ENCODE measurements at places on chromosomes 4 and X. TPM values are rescaled to one million over a fixed set of nuclear protein-coding genes. Genes with fewer than 3 reads are reported as not detected.
A peak's percentile ranks its signal among the peaks of the same experiment; 100 is the strongest.

DGKK gene
- total RNA-seq, result 0.18 TPM

NSG1 gene
- 23.7 TPM for total RNA-seq

SLC26A1 gene
- total RNA-seq, result 0.84 TPM

F11 gene
- not detected for total RNA-seq

ARHGAP6 gene
- total RNA-seq, result 2.3 TPM

TLR1 gene
- total RNA-seq, result not detected

HMX1 gene
- total RNA-seq, result 1.1 TPM

GAGE12H gene
- not detected for total RNA-seq

POLN gene
- total RNA-seq, result 5.6 TPM

DNA sequence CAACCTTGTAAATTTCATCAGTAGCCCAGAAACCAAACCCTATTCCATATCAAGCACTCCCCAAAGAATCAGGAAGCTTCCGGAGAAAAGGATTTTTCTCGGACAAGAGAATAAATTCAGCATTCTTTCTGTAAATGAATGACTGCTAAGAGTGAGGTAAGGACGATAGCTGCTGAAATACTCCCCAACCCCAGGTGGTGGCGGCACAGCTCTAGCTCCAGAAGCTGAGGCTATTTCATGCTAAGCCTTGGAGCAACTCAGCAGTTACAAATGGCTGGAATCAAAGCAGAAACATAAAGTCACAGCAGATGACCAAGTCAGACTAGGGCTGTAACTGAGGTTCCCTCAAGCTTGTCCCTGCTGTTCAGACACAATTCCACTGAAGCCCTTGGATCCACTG lies 13.9 kb upstream of the PCDH19 start:
- no peak for DNase-seq

DNA sequence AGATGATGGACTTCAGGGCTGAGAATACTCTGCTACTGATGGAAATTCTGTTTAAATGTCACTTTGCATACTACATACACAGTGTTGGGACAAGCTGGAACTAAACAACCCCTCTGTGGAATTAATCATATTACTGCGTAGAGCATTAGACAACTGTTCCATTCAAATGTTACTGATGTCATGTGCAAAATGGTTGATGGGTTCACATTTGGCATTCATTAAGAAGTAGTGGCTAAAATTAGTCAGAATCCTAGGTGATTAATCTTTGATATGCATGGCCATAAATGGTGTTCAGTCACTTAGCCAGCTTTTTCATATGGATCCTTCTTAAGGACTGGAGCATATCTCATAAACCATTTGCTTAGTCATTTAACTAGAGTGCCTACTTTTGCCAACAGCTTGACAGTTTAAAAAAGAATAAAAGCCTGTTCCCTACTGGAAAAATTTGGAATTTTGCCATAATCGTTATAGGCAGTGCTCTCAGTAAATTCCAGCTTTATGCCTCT lies 105.2 kb downstream of the RNF150 start:
- no peak for DNase-seq

DNA sequence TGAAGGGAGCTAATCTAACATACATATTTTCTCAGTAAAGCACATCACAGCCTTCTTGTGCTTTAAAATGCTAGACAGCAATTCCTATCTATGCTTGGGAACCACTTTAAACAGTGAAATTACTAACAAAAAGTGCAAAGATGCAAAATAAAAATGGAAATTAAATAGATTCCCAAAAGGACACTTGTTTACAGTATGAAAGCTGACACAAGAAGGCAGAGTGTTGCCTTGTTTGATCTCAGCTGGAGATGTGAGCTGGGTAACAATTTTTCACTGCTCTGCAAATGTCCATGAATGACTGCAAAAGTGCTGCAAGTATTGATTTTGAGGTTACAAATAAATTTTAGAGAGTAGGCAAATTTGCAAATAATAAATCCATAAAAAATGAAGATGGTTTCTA lies 22.3 kb downstream of the GRIA2 start:
- DNase-seq, result no peak

GRCh38 chr4:103012551-103012950 lies 7.0 kb downstream of the SLC9B1 start:
- no peak for DNase-seq

DNA sequence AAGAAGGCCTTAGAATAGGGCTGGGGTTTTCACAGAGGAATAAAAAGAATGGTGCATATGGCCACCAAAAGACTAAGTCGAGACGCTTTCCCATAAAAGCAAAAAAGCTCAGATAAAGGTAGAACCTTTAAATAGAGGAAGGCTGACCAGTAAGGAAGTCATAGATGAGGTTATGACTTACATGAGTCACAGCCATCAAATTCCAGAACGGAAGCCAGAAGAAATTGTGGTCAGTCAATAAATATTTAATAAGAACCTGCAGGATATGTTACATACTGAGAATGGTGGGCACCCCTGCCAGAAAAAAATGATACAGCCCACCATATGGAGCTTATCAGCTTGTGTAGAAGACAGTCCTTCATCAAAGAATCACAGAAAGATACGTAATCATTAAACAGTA lies 120.1 kb downstream of the MANBA start:
- DNase-seq, result no peak

GRCh38 chrX:19707246-19707871 lies 180.0 kb downstream of the SH3KBP1 start:
- no peak for DNase-seq

GRCh38 chr4:8643441-8643840 lies 50.9 kb downstream of the CPZ start:
- no peak for DNase-seq

DNA sequence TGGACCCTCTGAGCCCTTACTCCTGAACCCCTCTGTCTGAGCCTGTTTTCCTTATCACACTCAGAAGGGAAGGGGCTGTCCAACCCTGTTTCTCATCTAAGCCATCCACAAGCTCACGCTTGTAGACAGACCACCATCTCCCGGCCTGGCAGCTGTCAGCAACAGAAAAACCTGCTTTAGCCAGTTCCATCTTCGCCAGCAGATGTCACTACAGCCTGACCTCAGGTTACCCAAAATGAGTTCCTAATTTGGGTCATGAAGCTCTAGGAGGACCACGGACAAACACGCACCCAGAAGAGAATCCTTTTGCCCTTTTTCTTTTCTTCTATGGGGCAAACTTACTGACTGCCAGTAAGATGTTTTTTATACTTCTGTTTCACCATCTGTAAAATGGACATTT lies 445.4 kb downstream of the BCOR start:
- no peak for DNase-seq

DNA sequence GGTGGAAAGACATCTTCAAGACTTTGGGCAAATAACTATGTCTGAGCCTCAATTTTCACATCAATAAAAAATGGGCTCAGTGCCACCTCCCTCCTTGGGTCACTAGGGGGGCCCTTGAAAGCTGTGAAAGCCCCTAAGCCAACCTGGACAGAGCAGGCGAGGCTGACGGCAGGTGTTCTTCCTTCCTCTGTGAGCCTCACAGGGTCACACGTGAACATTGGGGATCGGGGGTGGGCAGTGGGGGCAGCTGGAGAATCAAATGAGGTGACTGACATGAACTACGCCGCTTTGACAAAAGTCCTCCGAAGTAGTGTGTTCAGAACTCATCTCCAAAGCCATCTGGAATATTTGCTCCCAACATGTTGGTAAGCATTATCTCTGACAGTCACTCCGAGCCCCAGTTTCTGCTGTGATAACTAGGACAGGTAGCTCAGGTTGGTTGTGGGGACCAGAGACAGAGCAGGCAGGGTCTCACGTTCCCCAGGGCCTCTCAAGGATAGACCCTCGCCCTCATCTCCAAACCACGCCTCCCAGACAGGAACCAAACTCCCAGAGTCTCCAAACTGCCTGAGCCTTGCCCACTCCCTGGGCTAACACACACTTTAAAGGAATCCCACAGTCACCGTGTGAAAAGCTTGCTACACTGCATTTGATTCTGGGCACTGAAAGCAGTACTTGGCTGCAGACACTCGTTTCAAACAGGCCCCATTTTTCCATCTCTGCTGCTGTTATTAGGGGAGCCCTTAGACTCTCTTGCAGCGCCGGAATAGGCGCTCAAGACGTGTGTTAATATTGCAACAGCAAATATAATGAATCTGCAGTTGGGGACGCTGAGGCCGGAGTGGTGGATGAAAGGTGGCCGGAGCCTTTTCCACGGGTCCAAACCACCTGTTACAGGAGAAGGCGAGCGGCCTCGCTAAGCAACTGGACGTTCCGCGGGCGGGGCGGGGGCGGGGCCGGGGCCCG lies 717 bp upstream of the WFS1 start:
- DNase-seq, result no peak

- DNase-seq, result no peak
Observed at GRCh38 chr4:31545755-31546154, 825.6 kb downstream of the PCDH7 start.

DNA sequence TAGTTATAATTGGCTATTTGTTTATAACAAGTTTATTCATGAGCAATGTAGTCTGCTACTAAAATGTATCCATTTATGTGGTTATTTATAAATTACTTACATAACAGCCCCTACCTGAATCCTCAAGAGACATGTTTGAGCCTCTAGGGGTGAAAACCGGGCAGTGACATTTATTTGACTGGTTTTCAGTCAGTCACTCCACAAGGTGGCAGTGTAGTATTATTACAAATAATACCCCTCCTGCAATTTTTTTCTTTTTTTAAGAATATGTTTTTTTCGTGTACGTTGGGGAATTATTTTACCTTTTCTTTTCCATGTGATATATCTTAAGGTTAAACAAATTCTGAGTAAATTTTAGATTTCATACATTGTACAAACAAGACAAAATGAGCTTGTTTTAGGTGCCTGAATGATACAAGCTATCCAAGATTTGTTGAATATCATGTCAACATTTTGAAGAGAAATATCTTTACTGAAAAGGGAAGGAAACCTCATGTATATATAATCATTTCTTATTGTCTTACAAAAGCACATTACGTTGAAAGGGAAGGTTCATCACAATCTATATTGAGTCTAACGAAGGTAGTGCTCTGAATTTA lies 598.7 kb upstream of the TECRL start:
- DNase-seq, result peak; percentile 15

GRCh38 chr4:100083289-100083688 lies 107.0 kb downstream of the DDIT4L start:
- no peak for DNase-seq

DNA sequence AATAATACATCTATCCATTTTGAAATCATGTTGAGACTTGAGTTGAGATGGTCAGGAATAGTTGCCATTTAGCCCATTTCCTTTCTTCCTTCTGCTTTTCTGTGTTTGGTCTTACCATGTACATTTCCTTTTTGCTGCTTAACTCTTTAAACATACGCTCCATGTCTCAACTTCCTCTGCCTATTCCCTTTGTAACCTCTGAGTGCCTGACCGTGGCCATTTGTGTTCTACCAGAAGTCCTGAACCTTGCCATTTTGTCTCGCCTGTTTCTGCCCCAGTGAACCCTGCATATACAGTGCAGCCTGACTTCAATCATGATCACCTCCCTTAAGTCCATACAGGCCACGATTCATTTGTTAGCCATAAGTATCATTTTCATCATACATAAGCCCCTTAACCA lies 169.0 kb downstream of the RAPGEF2 start:
- DNase-seq, result no peak

- DNase-seq, result peak; percentile 4
Observed at GRCh38 chr4:150010525-150011126, 67.6 kb upstream of the DCLK2 start.

DNA sequence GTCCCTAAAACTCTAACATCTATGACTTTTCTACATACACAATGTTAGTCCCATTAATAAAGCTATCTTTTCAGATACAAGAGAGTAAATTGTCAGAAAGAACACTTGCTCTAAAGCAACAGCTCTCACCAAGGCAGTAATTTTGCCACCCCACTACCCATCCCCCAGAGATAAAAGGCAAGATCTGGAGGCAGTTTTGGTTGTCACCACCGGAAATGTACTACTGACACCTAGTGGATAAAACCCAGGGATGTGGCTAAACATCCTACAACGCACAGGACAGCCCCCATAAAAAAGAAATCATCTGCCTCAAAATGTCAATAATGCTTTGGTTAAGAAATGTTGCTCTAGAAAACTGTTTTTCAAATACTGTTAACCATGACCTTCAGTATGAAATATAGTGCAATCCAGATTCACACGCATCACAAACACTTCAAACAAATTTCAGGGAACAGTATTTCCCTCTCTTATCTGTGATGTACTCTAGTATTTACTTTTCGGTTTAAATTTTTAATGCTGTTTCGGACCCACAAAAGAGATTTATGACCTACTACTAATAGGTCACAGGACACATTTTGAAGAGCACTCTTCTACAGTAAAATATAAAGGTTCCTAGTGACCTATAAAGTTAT lies 5.1 kb downstream of the FBXL5 start:
- peak; percentile 5 for DNase-seq

DNA sequence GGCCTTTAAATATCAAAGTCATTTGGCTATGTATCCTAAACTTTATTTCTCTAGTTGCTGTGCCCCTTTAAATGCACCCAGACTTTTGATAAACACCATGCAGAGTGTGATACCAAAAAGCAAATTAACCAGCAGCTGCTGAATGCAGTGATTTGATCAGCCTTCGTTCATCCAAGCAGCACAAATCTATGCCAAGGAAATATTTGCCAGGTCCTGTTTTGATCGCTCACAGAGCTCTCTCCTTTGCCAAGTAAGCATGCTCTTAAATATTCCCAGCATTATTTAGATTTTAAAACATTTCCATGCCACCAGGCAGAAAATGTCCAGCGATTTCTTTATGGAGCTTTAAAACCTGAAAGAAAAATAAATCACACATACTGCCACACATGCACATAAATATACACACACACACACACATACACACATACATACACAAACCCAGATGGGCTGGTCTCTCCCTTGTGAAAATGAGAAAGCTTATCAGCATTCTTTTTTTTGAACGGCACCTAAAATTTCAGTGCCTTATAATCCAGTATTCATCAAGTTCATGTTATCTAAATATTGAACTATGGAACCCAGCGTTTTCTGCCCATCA lies 35.7 kb downstream of the BTC start:
- no peak for DNase-seq

- no peak for DNase-seq
Observed at GRCh38 chrX:76971393-76972376, 475.5 kb upstream of the FGF16 start.

DNA sequence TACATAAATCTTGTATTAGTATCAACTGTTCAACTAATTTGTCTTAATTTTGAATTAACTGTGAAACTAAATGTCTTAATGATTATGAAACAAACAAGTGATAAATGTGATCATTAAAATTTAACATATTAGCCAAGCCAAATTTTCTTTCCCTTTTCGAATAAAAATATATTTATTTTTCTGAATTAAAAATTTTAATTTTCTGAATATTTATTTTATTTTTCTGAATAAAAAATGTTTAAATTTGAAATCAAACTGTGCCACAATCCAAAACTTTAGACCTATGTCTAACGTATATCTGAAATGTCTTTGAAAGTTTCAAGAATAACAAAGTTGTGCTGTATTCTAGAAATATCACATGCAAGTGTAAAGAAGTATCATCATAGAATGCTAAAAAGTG lies 4.7 kb downstream of the GABRA2 start:
- no peak for DNase-seq

GRCh38 chr4:55768291-55768690 lies 51.3 kb upstream of the EXOC1L start:
- DNase-seq, result no peak

DNA sequence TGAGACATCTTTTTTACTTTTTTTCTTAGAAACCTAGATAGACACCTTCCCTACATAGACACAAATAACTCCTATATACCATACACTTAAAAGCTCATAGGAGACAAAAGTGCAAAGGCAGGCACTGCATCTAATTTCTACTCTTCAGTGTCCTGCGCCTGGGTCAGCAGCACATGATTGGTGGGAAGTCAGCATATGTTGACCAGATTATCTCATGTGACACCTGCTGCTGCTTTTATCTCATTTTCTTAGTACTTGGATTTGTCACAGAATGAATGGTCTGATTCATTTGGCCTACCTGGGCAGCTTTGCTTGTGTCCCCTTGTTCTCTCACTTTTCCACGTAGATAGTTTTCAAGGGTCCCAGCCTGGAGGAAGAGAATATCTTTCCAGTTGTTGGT lies 24.9 kb upstream of the LNX1 start:
- no peak for DNase-seq
